ENCODE measurements at places on chromosomes 12 and 14.
A peak's percentile ranks its signal among the peaks of the same experiment; 100 is the strongest.

GRCh38 chr12:104438134-104438533 is 18.6 kb upstream of the CHST11 start:
- DNase-seq = no peak

DNA sequence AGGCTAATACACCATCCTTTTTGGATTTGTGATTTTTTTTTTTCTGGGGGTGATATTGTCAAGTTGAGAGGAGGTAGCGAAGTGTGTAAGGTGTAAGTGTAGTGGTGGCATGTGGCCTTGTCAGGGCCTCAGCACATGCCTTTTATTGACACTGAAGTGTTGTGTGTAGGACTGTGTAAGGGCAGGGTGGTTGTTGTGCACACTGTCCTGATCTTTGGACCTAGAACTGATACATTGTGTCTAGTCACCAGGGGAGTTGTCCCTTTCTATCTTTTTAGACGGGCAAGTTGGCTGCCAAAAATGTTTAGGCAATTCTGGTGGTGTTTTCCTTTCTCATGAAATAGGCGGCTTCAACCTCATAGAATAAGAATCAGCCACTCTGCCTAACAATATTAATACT is 244.0 kb downstream of the NRXN3 start:
- no peak for DNase-seq

- peak; percentile 81 for DNase-seq
These were observed 221.9 kb downstream of the PELI2 start for GRCh38 chr14:56339855-56340701.

DNA sequence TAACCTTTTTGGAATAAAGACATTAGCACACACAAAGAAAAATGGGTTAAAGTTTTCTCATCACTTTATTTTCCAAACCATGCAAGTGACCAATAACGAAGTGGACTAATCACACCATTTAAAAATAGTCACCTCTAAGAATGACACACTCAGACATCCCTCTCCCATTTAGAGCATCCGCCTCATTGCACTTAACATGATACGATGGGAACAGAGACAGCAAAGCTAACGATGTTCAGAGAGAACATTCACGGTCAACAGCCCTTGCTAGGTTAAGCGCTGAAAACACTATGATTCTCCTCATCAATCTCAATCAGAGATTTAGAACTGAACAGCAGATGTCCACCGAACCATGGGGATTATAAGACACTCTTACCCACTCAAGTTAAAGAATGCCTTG is 35.8 kb downstream of the NIN start:
- DNase-seq = no peak

DNA sequence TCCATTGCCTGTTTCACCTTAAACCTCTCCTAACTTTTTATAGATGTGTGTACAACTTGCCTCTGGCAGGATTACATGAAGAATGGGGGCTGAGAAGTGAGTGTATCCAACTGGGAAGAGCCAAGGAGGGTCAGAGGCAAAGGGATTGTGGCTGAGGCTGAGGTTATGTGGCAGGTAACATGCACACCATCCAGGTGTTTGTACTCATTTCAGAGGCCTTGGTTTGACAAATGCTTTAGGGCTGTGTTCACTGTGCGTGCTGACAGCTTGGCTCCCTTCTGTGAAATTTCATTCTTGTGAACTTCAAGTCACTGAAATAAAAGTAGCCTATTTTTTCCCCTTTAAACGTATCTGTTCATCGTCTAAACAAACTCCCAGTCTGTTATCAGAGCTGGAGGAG is 47.7 kb downstream of the ANO6 start:
- no peak for DNase-seq

GRCh38 chr12:101609198-101609597 is 14.4 kb downstream of the MYBPC1 start:
- no peak for DNase-seq

DNA sequence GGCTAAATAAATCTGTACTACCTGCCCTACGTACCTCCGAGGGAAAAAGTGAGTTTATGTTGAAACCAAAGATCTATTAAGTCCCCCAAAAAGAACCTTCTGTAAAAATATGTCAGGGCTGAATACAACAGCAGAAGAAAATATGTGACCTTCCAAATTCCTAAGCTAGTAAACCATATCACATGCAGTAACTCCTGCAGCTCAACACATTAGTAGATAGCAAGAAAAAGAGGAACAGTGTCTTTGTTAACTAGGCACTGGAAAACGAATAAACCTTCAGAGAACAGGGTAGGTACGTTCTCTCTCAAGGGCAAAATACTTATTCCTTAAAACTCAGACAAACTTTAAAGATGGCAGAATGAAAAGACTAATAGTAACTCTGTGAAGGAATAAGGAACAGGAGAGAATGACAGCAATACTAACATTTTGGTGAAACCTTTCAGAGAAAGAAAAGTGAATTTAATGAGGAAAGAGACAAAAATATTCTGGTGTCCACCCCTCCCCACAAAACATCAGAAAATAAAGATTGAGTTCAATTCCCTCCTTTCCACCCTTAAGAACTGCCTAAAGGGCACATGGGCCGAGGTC is 18.0 kb downstream of the CBX5 start:
- DNase-seq = no peak

DNA sequence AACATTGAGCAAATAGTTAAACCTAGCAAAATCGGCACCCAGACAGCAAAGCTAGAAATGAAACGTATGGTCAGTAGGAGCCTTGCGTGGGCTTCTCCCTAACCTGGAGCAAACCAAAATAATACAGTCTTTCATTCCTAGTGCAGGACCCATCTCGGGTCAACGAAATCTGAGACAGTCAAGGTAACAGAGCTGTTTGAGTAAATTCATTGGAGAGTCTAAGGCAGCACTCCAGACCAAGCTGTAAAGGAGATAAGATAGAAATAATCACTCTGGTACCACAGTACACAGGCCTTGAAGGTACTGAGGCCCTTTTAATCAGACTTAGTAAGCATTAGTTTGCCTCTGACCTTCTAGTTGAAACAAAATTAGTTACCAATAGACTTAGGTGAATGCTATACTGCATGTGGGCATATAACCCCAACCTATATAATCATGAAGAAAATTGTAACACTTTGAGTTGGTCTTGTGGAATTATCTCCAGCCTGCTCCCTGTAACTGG is 54.4 kb upstream of the BICD1 start:
- no peak for DNase-seq

- DNase-seq = no peak
These were observed 21.5 kb downstream of the PPTC7 start for GRCh38 chr12:110561471-110562201.

GRCh38 chr14:37122919-37123639 is 49.3 kb downstream of the SLC25A21 start:
- DNase-seq = no peak

DNA sequence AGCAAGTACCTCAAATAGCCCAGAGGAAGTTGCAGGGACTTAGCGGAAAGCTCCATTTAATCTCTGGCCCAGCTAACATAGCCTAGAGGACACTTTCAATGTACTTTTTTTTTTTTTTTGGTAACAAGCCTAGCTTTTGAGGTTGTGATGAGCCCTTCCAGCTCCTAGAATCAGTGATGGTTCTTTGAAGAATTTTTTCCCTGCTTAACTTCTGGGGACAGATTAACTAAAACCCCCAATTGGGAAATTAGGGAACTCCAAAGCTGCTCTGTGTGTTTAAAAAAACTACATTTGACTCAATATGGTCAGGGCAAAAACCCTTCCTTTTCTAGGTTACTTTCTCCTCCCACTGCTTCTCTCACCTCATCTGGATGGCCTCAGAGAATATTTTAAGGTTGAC is 23.9 kb upstream of the ITGA5 start:
- DNase-seq = no peak

GRCh38 chr12:225012-225411 is 11.1 kb upstream of the SLC6A12 start:
- DNase-seq = no peak

DNA sequence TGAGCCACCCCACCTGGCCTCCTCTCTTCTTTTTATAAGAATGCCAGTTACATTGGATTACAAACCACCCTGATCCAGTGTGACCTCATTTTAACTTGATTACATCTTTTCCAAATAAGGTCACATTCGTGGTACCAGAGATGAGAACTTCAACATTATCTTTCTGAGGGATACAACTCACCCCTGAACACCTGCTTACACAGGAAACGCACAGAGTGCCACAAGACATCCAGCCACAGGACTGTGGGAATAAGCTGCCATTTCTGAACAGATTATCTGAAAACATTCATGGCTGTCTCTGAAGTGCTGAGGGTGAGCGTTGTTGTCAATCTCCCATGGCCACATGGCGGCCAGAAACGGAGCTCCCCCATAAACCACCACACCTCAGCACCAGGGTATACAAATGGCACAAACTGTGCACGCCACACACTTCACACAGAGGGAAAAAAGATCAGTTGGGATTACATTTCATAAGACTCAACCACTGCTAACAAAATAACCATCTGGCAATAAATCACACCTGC is 23.7 kb downstream of the FOXN3 start:
- no peak for DNase-seq

- peak; percentile 13 for DNase-seq
These were observed 73.1 kb upstream of the CEP83 start for GRCh38 chr12:94532490-94533422.

- DNase-seq = no peak
These were observed 34.7 kb downstream of the KICS2 start for GRCh38 chr12:64187370-64187769.

DNA sequence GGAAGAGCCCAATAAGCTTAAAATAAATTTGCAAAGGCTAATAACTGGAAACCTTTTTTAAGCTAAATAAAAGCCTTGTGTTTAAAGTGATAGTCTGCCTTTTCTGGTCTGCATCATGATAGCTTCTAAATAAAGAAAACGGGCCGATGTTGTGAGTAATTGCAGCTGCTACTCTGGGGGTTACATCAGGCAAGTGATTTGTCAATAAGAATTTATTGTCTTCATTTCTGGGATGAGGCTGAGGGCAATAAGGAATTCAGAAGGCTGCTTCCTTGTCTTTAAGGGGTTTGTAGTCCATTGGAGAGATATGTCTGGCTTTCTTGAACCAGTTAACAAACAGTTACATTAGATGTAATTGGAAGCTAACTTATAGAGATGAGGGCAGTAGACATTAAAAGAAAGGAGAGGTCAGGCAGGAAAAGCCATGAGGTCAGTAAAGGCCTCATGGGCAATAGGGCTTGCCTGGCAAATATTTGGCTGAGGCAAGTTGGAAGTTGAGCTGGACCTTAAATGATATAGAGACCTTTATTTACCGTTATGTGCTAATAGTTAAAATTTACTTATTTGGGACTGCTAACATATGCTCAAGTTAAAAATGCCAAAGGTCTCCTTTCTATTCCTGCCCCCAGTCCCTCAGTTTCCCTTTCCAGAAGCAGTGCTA is 85.0 kb downstream of the CRADD start:
- DNase-seq = no peak

GRCh38 chr12:131735153-131735456 is 24.2 kb downstream of the SFSWAP start:
- no peak for DNase-seq

- no peak for DNase-seq
These were observed 9.1 kb upstream of the DPF3 start for GRCh38 chr14:72902801-72903530.

DNA sequence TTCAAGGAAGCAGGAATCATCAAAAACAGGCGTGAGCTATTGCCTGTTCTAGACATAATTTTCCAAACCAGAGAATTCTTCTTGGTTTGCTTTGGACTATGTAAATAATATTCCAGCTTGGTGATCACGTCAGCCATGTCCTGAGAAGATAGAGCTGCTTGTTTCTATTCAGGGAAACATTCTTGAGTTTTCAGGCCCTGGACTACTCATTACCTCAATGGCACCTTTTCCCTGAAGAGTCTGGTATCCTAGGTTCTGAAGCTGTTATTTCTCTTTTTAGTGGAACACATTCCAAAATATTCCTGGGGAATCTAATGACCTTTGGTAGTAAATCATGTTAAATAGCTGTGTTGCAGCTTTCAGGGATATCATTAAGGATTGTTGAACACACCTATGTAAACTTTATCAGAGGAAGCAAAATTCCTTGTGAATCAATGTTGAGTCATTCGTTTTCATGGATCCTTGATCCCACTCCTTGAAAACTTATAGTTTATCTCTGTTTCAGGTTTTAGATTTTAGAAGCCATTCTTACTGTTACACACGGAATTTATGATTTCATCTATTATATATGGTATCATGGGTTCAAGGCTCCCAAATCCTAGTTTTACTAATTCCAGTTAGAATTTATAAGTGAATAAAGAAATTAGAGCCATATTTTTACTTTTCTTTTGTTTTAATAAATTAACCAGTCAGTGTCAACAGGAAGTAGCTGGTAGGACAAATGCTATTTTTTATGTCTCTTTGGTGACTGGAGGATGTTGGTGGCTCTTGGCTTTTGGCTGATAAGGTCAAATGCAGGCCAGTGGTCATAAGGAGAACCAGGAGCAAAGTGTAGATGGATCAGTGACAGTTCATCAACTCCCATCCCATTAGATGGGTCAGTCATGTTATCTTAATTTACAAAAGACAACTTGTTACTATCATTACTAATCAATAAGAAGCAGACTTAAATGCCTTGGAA is 380.1 kb downstream of the ZFP36L1 start:
- DNase-seq = no peak

DNA sequence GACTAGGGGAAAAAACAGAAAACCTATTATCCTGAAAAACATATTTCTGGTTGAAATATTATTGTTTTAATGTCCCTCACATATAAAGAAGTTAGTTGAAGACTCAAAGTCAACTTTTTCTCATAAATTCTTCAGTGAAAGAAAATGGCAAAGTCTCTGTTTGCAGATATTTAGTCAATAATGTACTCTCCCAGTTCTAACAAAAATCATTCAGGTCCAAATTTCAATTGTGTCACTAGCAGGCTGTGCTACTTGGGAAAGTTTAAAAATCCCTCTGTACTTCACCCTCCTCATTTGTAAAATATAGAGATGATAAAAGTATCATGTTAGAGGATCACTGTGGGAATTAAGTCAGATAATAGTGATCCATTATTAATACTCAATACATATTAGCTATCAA is 496.5 kb downstream of the FSCB start:
- no peak for DNase-seq

- no peak for DNase-seq
These were observed 54.6 kb downstream of the SPTLC2 start for GRCh38 chr14:77561881-77562280.

DNA sequence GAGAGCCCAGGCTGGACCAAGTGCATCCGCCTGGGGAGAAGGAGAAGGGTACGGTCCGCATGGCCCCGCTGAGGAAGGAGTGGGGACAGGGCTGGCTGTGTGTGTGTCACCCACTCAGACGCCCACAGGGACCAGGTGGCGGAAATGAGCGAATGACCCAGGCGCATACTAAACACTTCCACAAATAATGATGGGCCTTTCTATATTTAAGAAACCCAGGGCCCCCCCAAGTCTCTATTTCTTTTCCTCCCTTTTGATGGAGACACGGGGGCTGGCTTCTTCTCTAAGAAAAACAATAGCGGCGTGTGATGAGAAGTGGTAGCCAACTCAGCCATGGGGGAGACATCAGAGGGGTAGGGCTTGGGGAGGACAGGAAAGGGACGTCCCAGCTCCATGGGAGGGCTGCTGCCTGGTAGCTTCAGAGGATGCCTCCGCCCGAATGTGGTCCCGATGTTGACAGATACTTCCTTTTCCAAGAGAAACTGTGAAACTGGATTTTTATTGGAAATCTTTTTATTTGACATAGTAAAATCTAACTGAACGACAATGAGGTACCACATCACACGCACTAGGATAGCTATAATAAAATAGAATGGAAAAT is 6.3 kb upstream of the MAP1LC3B2 start:
- DNase-seq = no peak

All from non-pigmented ciliary epithelial cell (primary cell).